ENCODE measurements at places on chromosomes 5 and 9.

DNA sequence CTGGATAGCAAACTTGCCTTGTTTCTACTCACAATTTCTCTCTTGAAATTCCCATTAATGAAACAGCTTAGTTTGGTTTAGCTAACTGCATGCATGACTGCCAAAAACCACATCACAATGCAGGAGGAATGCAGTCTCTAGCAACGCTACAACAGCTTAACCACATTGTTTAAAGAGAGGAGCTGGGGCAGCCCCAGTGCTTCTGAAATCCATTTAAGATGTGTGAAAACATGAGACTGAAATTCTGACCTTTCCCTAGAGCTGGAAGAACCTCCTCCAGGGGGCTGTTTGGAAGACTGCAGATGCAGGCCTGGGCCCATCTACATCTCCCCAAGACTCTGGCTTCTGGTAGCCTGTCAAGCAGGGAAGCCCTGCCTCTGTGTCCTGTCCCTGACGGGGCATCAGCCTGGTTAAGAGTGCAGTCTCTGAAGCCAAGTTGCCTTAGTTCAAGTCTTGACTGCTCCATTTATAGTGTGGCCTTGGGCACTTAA lies 157.1 kb downstream of the ZNF462 start:
- no peak for DNase-seq

DNA sequence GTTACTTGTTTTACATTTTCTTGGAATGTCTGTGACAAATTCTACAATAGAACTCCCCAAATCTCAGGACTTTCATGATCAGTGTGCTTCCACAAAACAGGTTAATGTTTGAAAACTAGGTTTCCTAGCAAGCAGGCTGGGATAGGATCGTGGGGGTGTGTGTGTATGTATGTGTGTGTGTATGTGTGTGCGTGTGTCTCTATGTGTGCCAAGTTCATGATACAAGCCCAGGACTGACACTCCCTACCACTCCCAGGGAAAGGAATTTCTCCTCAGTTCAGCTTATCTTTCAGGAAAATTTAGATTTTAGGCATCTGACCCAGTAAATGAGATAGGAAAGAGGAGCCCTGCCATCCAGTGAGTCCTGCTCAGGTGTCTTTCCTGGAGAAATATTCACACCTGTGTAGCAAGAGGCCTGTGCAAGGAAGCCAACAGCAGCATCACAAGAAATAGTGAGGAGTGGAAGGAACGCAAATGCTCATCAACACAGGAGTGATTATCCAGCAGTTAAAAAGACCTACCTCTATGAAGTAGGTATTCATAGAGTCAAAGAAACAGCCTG lies 13.8 kb upstream of the ABLIM3 start:
- no peak for DNase-seq

- DNase-seq: no peak
Observed at GRCh38 chr5:115267617-115268016, 4.9 kb upstream of the PGGT1B start.

DNA sequence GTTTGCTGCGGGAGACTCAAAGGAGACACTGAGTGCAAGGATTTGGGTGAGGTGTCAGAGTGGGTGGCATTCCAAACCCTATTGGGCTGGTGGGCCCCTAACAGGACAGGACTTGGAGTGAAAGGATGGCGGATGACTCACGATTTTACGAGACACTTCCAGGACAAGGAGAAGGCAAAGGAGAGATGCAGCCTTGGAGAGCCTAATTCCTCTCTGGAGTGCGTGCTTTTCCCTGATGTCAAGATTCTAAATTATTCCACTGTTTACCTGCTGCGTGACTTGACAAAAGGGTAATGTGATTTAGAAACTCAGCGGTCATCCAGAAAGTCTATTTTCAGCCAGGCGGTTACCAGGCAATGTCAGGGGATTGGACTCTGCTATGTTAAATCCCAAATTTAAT lies 41.6 kb upstream of the CD180 start:
- DNase-seq: no peak

DNA sequence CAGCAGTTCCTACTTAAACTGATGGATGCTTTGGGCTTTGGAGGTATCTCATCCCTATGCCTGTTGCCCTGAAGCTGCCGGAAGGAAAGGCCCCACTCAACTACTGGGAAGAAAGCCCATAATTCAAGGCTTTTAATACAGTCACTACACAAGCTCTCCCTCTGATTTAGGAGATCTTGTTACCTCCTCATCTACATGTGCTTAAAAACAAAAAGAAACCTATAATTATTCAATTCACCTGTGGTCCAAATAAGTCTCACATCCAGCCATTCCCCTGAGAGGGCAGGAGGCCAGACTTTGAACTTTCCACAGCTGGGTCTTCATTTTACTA lies 715 bp upstream of the LEAP2 start:
- DNase-seq: no peak

DNA sequence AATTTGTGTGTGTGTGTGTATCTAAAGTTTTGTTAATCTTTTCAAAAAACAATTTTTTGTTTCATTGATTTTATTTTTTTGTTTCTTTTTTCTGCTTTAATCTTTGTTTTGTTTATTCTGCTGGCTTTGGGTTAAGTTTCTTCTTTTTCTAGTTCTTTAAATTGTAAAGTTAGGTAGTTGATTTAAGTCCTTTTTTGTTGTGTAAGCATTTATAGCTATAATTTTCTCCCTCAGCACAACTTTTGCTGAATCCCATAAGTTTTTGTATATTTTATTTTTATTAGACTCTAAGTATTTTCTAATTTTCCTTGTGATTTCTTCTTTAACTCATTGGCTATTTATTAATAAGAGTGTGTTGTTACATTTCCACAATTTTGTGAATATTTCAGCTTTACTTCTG lies 34.9 kb downstream of the GABRA6 start:
- DNase-seq: no peak

GRCh38 chr5:67033880-67034651 lies 162.5 kb downstream of the CD180 start:
- no peak for DNase-seq

DNA sequence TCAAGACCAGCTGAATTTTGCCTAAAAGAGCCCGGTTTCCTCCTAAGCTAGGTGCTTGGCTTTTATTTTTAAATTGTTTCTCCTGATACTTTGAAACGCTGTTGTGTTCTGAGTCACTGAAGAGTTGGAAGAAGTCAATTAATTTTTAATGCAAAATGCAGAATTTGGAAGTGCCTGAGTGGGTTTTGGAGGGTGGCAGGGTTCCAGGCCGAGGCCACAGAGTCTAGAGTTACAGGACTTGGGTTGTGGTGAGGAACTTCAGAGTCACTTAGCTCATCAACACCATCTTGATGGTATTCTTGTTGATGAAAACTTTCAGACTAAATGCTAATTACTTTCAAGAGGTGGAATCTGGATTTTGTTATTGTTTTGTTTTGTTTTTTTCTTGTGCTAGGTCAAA lies 130.6 kb downstream of the PDZD2 start:
- no peak for DNase-seq

Measured in stimulated activated CD4-positive, alpha-beta T cell treated with anti-CD3 and anti-CD28 coated beads, Interleukin-4, amount 100 ng/mL, for 24 hours (primary cell).